ENCODE measurements at places on chromosomes 16 and 17.

- DNase-seq, result no peak
Measured at GRCh38 chr17:55521186-55521585, 9.9 kb upstream of the SMIM36 start.

DNA sequence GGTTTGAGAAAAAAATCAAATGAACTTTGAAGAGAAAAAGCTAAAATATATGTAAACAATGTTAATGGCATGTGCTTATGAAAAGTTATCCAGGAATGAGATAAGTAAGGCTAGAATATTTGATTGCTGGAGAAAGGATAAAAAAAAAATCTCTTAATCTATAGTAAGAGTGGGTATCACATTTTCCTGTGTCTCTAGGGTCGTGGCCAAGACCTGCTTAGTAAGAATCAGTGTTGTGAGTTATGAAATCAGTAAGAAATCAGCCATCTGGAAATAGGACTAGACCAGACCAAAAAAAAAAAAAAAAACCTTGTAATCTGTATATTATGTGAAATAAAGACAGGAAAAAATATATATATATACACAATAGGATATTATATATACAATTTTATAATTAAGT is 1153.9 kb downstream of the CDH11 start:
- DNase-seq, result no peak

DNA sequence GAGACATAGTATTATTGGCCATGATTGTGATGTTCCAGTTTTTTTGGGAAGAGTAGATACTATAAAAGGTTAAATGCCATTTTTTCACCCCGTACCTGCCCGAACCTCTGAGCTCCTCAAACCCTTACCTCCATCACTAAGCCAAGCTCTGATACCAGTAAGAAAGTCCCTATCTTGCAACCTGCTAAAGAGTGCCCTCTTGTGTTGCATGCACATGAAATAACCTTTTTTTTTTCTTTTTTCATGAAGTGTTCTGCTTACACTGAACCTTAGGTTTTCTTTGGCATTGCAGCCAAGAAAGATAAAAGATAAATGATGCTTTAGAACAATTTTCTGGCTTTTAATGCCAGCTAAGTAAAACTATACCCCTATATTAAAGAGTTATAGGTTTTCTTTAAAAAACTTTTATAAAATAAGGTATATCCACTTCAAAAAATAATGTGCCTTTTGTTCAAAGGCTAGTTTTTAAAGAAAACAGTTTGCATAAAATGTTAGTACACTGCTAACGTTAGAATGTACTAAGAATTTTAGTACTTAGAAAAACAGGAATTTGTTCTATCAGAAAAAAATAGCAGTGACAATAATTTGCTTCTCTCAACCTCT is 295.3 kb upstream of the PMFBP1 start:
- DNase-seq, result no peak

DNA sequence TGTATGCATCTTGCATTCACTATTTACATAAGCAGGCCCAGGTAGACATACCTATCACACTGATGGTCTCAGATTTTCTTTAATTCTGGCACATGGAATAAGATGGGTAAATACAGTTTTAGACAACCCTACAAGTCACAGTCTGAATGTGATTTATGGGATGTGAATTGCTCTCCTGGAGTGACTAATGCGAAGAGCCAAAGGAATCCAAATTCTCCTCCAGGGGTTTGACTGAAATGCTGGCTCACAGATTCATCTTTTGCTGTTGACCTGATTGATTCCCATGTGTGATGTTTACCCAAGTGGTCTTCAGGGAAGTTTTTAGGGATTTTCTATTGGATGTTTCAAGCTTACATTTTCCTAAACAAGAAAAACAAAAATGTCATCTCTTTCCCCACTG is 277.9 kb upstream of the MON1B start:
- no peak for DNase-seq

DNA sequence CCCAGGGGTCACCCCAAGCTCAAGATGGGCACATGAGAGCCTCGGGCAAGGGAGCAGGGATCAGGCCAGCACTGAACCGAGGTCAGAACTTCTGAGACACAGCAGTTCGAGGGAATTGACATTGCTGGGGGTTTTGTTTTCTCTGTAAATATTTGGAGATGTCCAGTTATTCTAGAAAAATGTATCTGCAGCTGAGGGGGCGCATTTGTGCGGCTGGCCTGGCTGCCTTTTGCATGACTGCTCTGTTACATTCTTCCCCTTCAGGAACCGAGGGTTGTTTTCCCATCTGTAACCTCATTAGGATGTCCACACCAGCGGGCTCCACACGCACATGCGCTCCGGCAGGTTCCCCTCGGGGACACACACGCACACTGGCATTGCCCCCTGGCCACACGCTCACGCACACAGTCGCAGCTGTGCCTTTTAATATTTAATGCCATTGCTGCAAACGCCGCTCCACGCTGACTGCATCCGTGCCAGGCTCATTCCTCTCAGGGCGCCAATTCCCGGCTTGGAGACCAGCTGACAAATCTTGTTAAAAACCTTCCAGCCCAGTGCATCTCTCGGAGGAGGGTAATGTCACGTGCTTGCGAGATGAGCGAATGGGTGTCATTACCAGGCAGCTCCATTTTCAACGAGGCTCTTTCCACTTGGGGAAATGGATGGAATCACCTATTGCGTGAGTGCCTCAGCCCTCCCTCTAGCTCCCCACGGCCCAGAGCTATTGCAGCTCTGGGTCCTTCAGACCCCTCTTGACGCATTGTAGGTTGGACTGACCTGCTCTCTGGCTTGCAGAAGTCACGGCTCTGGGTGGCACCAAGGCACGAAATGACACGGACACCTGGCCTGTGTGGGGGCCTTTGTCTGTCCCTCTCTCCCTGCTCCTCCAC is 13.1 kb downstream of the CCR7 start:
- no peak for DNase-seq

DNA sequence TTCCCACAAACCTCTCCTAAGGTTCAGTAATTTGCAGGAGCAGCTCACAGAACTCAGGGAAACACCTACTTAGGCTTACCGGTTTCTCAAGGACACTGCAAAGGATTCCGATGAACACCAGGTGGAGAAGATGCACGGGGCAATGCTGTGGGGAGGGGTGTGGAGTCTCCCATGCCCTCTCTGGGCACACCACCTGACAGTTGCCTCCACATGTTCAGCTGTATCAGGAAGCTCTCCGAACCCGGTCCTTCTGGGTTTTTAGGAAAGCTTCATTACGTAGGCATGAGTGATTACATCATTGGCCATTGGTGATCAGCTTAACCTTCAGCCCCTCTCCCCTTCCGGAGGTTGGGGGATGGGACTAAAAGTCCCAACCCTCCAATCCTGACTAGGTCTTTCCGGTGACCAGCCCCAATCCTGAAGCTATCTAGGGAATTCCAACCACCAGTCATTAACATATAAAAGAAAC is 21.6 kb downstream of the C17orf58 start:
- DNase-seq, result no peak

GRCh38 chr16:55494994-55495421 is 13.9 kb upstream of the LPCAT2 start:
- DNase-seq, result no peak

DNA sequence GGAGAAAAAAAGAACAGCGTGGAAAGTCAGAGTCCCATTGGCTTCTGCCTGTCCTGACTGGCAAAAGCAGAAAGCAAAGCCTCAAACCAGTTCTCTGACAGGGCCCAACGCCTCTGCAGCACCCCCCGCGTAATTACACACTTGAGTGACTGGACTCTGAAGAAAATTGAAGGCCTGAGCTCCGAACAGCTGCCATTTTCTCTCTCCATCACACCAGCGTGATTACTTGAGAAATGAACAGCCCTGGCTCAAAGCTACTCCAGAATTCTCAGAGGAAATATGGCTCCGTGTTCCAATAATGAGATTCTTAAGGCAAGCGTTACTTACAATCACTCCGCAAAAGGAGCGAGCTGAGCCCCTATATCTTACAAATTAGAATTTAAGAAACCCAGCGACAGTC is 142.7 kb upstream of the C17orf78 start:
- DNase-seq, result no peak

DNA sequence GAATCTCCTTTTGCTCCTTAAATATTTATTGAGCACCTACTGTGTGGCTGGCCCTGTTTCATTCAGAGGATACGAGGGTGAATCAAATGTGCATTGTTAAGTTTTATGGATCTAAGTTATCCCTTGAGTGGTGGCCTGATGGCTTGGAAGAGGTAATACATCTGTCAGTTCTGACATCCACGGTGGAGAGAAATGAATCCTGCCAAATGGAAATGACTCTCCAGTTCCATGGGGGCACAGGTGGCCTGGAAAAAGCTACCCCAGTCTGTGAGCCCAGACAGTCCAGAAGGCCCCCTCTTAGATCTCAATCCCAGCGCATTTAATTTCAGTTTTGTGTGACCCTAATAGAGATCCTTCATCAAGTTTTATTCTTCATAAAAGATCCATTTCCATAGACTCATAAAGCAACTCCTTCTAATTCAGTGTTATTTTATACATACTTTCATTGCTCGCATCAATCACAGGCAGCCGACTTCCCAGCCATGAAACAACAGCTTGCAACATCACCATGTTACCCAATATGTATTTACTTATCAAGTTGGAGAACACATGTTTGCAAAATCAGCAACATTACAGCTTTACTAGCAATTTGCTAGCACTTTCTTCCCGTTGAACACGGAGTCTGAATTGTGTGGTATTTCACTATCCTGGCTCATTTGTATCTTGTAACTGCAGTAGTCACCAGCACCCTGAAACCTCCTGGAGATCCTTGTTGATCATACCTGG is 334.8 kb upstream of the HSBP1 start:
- DNase-seq, result no peak

GRCh38 chr17:48547808-48548522 is 3.1 kb upstream of the HOXB2 start:
- no peak for DNase-seq

- DNase-seq, result no peak
Measured at GRCh38 chr17:55266051-55266957, 1.5 kb downstream of the HLF start.

GRCh38 chr16:23974223-23974622 is 138.4 kb downstream of the PRKCB start:
- no peak for DNase-seq

DNA sequence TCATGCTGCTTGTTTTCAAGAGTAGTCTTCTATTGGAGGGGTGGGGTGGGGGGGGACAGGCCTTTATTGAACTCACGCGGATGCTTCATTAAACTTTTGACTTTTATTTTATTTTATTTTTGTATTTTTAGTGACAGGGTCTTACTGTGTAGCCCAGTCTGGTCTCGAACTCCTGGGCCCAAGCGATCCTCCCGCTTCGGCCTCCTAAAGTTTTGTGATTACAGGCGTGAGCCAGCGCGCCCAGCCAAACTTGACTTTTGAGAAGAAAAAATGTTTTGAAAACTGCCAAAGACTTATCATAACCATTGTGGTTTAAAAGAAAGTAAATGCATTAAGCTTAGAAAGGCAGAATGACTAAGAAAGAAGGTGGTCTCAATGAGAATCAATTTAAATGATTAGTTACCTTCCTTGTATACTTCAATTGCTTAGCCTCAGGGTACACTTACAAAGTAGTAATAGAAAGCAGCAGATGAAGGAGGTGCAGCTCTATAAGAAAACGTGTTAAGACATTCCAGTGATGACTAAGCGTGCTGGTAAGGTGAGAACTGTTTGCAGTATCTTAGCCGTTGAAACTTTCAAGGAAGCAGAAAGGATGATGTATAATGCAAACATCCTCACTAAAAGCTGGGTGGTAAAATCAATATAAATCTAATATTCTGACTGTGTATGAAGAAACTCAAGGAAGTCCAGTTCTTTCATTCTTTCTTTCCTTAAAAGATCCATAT is 1.2 kb downstream of the AP2B1 start:
- DNase-seq, result no peak
